Islet precursor cell (in vitro differentiated cells): ENCODE measurements at places on chromosomes 4 and X.

- DNase-seq = no peak
Observed at GRCh38 chr4:78939667-78940008, 400 bp upstream of the PAQR3 start.

- no peak for DNase-seq
Observed at GRCh38 chr4:76182463-76182862, 31.2 kb downstream of the SCARB2 start.

DNA sequence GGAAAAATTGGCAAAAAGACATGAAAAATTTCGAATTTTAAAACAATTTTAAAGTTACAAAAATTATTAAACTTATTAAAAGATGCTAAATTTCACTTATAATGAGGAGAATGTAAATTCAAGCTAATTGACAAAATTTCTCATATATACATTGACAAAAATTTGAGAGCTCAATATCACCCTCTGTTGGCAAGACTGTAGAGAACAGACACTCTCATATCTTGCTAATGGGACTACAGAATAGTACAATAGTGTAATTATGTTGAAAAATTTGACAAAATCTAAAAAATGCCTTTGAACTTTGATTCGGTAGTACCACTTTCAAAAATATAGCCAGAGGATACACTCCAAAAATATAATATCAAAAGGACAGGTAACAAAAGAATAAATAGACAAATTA, 29.8 kb downstream of the DCAF8L2 start:
- no peak for DNase-seq

GRCh38 chr4:114021451-114021850, 42.0 kb upstream of the ARSJ start:
- no peak for DNase-seq

GRCh38 chr4:153634738-153635353, 49.2 kb upstream of the TLR2 start:
- no peak for DNase-seq
